ENCODE measurements at places on chromosomes 3 and 15.

GRCh38 chr3:118501152-118501551, 533.5 kb downstream of the IGSF11 start:
- peak; percentile 35 for DNase-seq

GRCh38 chr3:138329127-138329983, at the start of gene NME9:
Gene NME9, minus strand, starts transcription at chr3:138329851. Its CDS starts 516 bp downstream, at chr3:138329335.
- peak; percentile 96 for DNase-seq

GRCh38 chr15:33834892-33835743, 133.2 kb upstream of the CHRM5 start:
- DNase-seq = no peak

DNA sequence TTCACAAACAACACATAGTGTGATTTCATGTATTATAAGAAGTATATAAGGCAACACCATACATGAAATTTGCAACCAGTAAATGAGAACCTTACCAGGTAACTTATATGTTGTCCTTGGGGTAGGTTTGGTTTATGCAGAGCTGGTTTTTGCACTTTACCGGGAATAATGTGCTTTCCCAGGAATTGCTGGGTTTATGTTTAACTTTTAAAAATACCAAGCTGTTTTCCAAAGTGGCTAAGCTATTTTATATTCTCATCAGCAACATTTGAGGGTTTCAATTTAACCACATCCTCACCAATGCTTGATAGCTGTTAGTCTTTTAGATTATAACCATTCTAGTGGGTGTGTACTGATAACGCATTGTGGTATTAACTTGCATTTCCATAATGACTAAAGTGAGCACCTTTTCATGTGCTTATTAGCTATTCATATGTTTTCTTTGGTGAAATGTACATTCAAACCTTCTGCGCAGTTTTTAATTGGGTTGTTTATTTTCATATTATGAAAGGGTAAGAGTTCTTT, 71.6 kb downstream of the KY start:
- no peak for DNase-seq

DNA sequence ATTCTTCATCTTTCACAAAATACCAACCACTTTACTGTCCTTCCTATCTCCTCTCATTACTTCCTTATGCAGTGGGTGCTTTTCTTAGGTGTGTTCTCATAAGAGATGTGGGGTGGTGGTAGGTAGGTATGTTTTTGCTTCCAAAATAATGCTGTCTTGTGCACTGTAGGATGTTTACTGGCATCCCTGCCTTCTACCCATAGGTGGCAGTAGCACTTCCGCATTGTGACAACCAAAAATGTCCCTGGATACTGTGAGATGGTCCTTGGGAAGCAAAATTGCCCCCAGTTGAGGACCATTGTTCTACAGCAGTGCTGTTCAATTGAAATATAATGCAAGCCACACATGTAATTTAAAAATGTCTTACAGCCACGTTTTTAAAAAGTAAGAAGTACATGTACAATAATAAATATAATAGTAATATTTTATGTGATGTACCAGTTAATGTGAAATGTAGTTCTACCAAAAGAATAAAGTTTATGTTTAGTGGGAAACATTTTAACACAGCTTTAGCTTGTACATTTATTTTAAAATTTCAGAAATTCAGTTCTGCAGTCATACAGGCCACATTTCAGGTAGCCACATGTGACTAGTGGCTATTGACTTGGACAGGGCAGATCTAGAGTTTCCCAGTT, 75.2 kb downstream of the NEO1 start:
- peak; percentile 5 for DNase-seq

- DNase-seq = no peak
These were observed 3.0 kb upstream of the TJP1 start for GRCh38 chr15:29825227-29825626.

DNA sequence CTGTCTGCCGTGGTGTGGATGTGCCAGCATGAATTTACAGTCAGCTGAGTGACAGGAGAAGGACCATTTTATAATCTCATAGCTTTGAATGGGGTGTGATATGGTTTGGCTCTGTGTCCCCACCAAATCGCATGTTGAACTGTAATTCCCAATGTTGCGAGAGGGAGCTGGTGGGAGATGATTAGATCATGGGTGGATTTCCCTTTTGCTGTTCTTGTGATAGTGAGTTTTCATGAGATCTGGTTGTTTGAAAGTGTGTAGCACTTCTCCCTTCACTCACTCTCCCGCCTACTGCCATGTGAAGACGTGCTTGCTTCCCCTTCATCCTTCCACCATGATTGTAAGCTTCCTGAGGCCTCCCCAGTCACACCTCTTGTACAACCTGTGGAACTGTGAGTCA, 111.9 kb upstream of the CHD2 start:
- DNase-seq = no peak

- no peak for DNase-seq
These were observed 292.2 kb downstream of the EPHA6 start for GRCh38 chr3:97106652-97106989.

- DNase-seq = no peak
These were observed 60.8 kb downstream of the TFDP2 start for GRCh38 chr3:142088522-142088921.

DNA sequence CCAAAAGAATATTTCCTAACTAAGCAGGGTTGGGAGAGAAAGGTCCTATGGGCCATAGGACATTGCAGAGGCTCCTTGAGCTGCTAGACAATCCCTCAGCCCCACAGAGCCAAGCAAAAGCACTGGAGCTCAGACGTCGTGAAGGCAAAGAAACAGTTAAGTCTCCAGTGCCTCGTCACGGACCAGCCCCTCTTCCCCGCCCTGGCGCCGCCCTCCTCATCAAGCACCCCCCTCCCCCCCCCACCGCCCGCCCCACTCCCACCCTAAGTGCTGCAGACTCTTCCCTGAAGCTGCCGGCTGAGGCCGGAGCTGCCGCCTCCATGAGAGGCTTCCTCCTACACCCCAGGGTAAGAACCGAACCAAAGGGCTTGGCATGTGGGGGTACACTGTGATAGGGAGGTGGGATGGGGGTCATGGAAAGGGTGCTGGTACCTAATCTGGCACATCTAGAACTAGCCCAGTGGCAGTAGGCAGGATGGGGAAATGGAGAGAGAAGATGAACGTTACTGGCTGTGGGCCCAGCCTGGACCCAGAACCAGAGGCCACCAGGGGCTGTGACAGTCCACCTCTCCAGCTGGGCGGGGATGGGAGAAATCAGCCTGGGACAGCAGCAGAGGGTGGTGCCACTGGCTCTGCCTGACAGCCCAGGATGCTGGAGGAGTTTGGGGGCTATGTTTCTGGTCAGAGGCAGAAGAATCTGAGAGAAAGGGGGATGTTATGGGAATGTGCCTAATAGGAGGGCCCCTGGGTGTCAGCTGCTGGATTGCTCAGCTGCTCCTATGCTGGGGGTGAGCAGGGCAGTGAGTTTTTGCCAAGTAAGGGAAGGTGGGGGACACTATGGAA, at the start of gene MAP1A:
Gene MAP1A (plus strand): TSS at position 255 of the 843 bp plus-strand sequence. CDS start 3,866 bp downstream, outside the sequence.
- peak; percentile 76 for DNase-seq

DNA sequence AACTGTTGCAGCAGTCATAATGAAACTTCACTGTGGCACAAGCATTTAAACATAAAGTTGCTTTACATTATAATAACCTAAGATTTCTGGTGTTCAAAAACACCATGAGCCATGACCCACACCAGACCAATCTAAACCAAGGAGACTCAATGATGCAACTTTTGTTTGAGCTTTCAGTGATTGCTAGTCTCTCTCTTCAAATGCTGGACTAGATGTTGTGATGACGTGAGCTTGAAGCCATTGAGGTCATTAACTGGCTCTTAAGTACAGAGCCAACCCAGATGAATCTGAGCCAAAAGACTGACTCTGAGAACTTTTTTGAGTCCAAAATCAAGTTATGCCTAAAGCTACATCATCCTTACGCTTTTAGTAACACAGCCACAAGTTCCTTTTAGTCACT, 36.5 kb downstream of the ATR start:
- DNase-seq = no peak

DNA sequence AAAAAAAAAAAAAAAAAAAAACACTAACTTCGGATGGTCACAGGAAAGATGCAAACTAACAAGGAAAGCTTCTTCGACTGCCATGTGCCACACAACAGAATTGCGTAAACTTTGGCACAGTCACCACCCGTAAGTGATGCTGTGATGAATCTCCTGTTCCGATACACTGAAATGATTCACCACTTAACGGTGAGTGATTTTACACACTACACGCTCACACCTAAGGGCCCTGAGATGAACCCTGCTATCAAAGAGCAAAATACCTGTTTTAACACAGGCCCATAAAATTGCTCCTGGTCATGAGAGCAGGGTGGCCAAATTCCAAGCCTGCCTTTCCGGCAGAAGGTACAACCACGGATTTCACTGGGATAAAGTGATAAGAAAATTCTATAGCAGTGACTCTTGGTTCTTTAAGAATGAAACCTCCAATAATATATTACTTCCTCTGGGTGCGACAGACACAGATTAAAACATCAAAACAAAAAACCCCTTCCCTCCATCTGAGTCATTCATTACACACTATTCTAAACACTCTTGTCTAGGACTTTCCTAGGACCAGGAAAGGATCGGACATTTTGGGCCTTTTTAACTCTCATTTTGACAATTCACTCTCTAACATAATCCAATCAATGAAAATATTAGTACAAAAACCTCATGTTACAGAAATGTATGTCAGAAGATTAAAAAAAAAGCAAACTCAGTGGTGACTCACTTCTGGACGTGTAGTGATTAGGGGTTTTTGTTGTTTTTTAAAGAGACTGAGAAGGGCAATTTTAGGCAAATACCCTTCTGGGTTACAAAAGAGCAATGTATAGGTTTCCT, 28.3 kb downstream of the LRIG1 start:
- no peak for DNase-seq

GRCh38 chr3:36212251-36212650, 168.1 kb upstream of the STAC start:
- DNase-seq = no peak

Data from NCI-H1436 (cell line).